ENCODE measurements at places on chromosomes 1 and 21. TPM values are rescaled to one million over a fixed set of nuclear protein-coding genes. Genes with fewer than 3 reads are reported as not detected.

HSPG2 gene
- 164 TPM for polyA plus RNA-seq

COL11A1 gene
- not detected for polyA plus RNA-seq

CCDC190 gene
- 0.06 TPM for polyA plus RNA-seq

SPRR2B gene
- polyA plus RNA-seq: not detected

TNNT2 gene
- polyA plus RNA-seq: 28,496 TPM

PLPPR4 gene
- 0.11 TPM for polyA plus RNA-seq

OPRD1 gene
- under 0.01 TPM for polyA plus RNA-seq

SELENBP1 gene
- polyA plus RNA-seq: 37.9 TPM

TNFRSF4 gene
- 4.0 TPM for polyA plus RNA-seq

C1orf105 gene
- 9.6 TPM for polyA plus RNA-seq

EPS8L3 gene
- not detected for polyA plus RNA-seq

SH2D1B gene
- polyA plus RNA-seq: 0.11 TPM

CREG1 gene
- polyA plus RNA-seq: 31.3 TPM

GBP7 gene
- not detected for polyA plus RNA-seq

KRTAP19-1 gene
- not detected for polyA plus RNA-seq

RGS18 gene
- polyA plus RNA-seq: 0.42 TPM

ZBTB48 gene
- 12.4 TPM for polyA plus RNA-seq

TAL1 gene
- 2.7 TPM for polyA plus RNA-seq

SLC16A4 gene
- polyA plus RNA-seq: 1.00 TPM

DPYD gene
- polyA plus RNA-seq: 3.9 TPM

ERICH3 gene
- 0.08 TPM for polyA plus RNA-seq

FMO2 gene
- polyA plus RNA-seq: 7.5 TPM

RBP7 gene
- 97.5 TPM for polyA plus RNA-seq

LRRC39 gene
- 181 TPM for polyA plus RNA-seq

FCRL5 gene
- 0.04 TPM for polyA plus RNA-seq

KIAA1614 gene
- polyA plus RNA-seq: 9.4 TPM

AHCYL1 gene
- 37.2 TPM for polyA plus RNA-seq

KCNJ10 gene
- not detected for polyA plus RNA-seq

JUN gene
- 133 TPM for polyA plus RNA-seq

STYXL2 gene
- polyA plus RNA-seq: 77.1 TPM

TCHHL1 gene
- not detected for polyA plus RNA-seq

RGL1 gene
- 7.9 TPM for polyA plus RNA-seq

CELA3A gene
- polyA plus RNA-seq: 0.68 TPM

NEXN gene
- 935 TPM for polyA plus RNA-seq

All from heart left ventricle (tissue), 16 donors.